Naive thymus-derived CD4-positive, alpha-beta T cell (primary cell): ENCODE measurements at places on chromosomes 16 and 17. TPM values are rescaled to one million over a fixed set of nuclear protein-coding genes. Genes with fewer than 3 reads are reported as not detected.

The SLFN13 gene
- 21.0 TPM for total RNA-seq

The CDC42EP4 gene
- 1.4 TPM for total RNA-seq

The DPEP1 gene
- total RNA-seq = not detected

The TMIGD1 gene
- total RNA-seq = not detected

The DNASE1L2 gene
- 3.0 and 3.8 TPM in 2 replicates for total RNA-seq

The HBA1 gene
- not detected for total RNA-seq

The PYDC1 gene
- total RNA-seq = not detected

The MARVELD3 gene
- not detected in 2 replicates for total RNA-seq

The CCL1 gene
- total RNA-seq = not detected

The MILR1 gene
- total RNA-seq = 1.1 TPM

The CAVIN1 gene
- 0.32 TPM for total RNA-seq

The TBC1D3C gene
- not detected for total RNA-seq

The SALL1 gene
- not detected for total RNA-seq

The TSPOAP1 gene
- 20.5 TPM for total RNA-seq

The KIFC3 gene
- 0.08 TPM in 1 of 2 replicates, not detected in the other for total RNA-seq

The AOC2 gene
- 3.0 TPM for total RNA-seq

The SLC52A1 gene
- not detected for total RNA-seq

The ZNF469 gene
- 1.1 TPM for total RNA-seq

The TMEM238L gene
- not detected for total RNA-seq

The DNAH2 gene
- total RNA-seq = not detected in 2 replicates

The RGS11 gene
- 0.22 TPM for total RNA-seq

The PAQR4 gene
- 4.8 TPM for total RNA-seq

The CACNA1G gene
- not detected for total RNA-seq

The CD7 gene
- 377 and 390 TPM in 2 replicates for total RNA-seq

The LONP2 gene
- 83.0 TPM for total RNA-seq

The TBC1D3E gene
- not detected for total RNA-seq

The MCRIP2 gene
- 28.8 TPM for total RNA-seq
